ENCODE measurements at places on chromosomes 2 and 18. TPM values are rescaled to one million over a fixed set of nuclear protein-coding genes. Genes with fewer than 3 reads are reported as not detected.

Gene ONECUT2
- total RNA-seq: not detected

Gene SIX3
- total RNA-seq: 0.15 TPM

Gene NEU2
- total RNA-seq: not detected

- no peak overlapping the region for H3K27ac ChIP-seq
- no peaks in the 10 kb centered on the region for H3K27me3 ChIP-seq
- H3K36me3 ChIP-seq: no peaks in the 10 kb centered on the region
- no peak overlapping the region for H3K4me3 ChIP-seq
- no peak for DNase-seq
Observed at GRCh38 chr2:9832586-9832985, 10.7 kb upstream of the TAF1B start.

GRCh38 chr2:21256006-21256405, 132.2 kb downstream of the TDRD15 start:
- no peak for DNase-seq
- no peaks in the 10 kb centered on the region for H3K36me3 ChIP-seq
- H3K4me1 ChIP-seq: no peaks in the 10 kb centered on the region
- no peak overlapping the region for H3K4me3 ChIP-seq
- no peak overlapping the region for H3K27ac ChIP-seq
- H3K27me3 ChIP-seq: no peaks in the 10 kb centered on the region

Gene CD8A
- total RNA-seq: 162 TPM

DNA sequence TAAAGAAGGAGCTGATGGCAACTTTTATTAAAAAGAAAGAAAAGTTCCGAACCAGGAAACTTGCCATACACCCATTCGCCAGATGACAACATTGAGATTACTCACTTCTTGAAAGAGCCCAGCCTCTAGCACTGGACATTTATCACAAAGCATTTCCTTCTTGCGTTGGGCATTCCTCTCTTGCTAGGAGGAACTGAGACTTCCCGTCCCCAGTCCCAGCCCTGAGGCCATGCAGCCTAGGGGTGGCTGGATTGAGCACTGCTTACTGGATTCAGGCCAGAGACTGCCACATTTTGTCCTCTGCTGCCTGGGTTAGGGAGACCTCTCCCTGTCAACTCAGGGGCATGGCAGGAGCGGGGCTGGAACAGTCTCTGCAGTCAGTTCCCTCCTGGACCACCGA, 80.1 kb downstream of the SDC1 start:
- H3K27ac ChIP-seq: no peak overlapping the region
- no peak for DNase-seq
- H3K36me3 ChIP-seq: no peaks in the 10 kb centered on the region
- no peaks in the 10 kb centered on the region for H3K4me1 ChIP-seq
- H3K4me3 ChIP-seq: no peak overlapping the region
- H3K27me3 ChIP-seq: peaks cover 2% of the 10 kb centered on the region

Gene REG1B
- not detected for total RNA-seq

- no peak overlapping the region for H3K4me3 ChIP-seq
- H3K27me3 ChIP-seq: no peaks in the 10 kb centered on the region
- no peak for DNase-seq
- no peak overlapping the region for H3K27ac ChIP-seq
- no peaks in the 10 kb centered on the region for H3K36me3 ChIP-seq
- H3K4me1 ChIP-seq: no peaks in the 10 kb centered on the region
Observed at GRCh38 chr2:213316001-213316735, 31.9 kb downstream of the SPAG16 start.

Gene RND3
- total RNA-seq: not detected

Gene ANO7
- 1.1 TPM for total RNA-seq

Gene EIF2AK3
- total RNA-seq: 33.4 TPM

- no peaks in the 10 kb centered on the region for H3K4me1 ChIP-seq
- no peaks in the 10 kb centered on the region for H3K27me3 ChIP-seq
- H3K27ac ChIP-seq: no peak overlapping the region
- DNase-seq: no peak
- H3K4me3 ChIP-seq: no peak overlapping the region
Observed at GRCh38 chr18:42064109-42064508, 109.1 kb downstream of the PIK3C3 start.

GRCh38 chr2:137846993-137847392, 117.3 kb upstream of the HNMT start:
- DNase-seq: no peak
- H3K36me3 ChIP-seq: no peaks in the 10 kb centered on the region
- H3K4me1 ChIP-seq: no peaks in the 10 kb centered on the region
- no peak overlapping the region for H3K27ac ChIP-seq
- H3K27me3 ChIP-seq: no peaks in the 10 kb centered on the region

DNA sequence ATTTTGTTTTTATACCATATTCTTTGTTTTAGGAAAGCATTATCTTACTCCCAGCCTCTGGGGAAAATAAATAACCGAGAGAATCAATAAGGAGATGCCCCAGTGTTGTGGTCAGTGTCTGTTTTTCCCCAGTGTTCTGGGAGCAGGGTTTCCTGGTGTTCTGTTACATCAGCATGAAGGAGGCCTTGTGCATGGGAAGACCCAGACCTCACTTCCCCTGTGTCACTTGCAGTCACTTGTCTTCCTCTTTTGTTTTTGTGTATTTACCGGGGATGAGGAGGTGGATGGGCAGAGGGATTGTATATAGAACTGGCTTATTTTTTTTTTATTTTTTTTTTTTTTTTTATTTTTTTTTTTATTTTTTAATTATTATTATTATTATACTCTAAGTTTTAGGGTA, 45.0 kb upstream of the MGAT5 start:
- H3K4me3 ChIP-seq: no peak overlapping the region
- peaks cover 12% of the 10 kb centered on the region for H3K4me1 ChIP-seq
- H3K36me3 ChIP-seq: no peaks in the 10 kb centered on the region
- H3K27ac ChIP-seq: no peak overlapping the region
- H3K27me3 ChIP-seq: no peaks in the 10 kb centered on the region

DNA sequence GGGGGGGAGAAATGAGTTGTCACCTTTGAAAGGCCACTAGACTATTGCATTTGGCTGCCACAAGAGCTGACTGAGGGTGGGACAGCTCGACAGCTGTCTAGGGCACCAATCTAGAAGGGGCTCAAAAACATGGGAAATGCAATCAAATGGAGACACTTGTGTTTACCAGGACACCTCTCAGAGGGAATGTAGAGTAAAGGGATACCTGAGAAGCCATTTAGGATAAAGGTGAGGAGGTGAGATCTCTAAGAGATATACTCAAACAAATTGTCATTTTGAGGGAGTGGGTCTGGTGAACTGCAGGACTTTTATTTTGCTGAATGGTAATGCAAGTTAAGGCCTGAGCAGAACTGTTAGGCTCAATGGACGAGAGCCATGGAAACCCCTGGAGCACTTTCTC, 159.8 kb downstream of the DDX1 start:
- H3K27me3 ChIP-seq: no peaks in the 10 kb centered on the region
- no peak overlapping the region for H3K27ac ChIP-seq
- no peaks in the 10 kb centered on the region for H3K36me3 ChIP-seq
- DNase-seq: no peak
- no peaks in the 10 kb centered on the region for H3K4me1 ChIP-seq

DNA sequence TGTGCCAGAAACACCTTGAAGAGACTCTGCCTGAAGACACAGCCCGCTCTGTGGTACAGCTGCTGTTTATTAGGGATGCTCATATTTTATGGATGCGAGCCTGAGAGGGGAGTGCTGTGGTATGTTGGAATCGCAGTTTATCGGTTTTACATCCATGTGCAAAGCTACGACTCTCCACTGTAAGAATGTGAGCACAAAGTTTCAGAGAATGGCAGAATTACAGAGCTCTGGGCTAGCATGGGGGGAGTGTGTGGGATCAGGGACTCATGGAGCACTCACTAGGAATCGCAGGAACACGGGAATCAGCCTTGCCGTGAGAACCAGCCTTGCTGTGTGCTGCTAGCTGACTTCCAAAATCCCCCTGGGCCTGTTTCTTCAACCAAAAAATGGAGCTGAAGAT, 199.9 kb downstream of the RNF144A start:
- no peaks in the 10 kb centered on the region for H3K36me3 ChIP-seq
- H3K4me1 ChIP-seq: no peaks in the 10 kb centered on the region
- H3K27ac ChIP-seq: no peak overlapping the region
- no peaks in the 10 kb centered on the region for H3K27me3 ChIP-seq
- H3K4me3 ChIP-seq: no peak overlapping the region

DNA sequence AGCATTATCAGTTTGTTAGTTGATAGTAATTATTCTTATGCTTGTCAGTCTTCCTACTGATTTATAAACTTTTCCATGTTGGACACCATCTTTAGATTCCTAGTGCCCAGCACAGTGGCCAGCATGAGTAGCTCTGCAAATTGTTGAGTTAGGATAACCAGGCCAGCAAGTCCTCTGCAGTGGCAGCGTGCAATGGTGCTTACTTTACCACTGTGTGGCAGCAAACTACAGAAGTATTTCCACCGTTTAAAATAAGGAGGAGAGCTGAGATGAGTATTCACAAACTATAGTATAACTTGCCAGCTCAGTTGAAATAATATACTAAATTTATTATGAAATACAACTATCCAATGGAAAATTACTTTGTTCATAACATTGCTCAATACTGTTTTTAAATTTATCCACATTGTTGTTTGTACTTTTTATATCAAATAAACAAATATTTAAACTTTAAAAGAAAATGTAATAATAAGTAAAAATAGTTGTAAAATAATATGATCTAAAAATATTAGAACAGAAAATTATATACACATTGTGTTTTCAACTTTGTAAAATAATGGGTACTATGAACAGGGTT, 9.3 kb upstream of the THADA start:
- no peak overlapping the region for H3K27ac ChIP-seq
- H3K27me3 ChIP-seq: no peaks in the 10 kb centered on the region
- peak; percentile 52 for DNase-seq
- H3K36me3 ChIP-seq: no peaks in the 10 kb centered on the region

Gene MARS2
- total RNA-seq: 11.8 TPM

DNA sequence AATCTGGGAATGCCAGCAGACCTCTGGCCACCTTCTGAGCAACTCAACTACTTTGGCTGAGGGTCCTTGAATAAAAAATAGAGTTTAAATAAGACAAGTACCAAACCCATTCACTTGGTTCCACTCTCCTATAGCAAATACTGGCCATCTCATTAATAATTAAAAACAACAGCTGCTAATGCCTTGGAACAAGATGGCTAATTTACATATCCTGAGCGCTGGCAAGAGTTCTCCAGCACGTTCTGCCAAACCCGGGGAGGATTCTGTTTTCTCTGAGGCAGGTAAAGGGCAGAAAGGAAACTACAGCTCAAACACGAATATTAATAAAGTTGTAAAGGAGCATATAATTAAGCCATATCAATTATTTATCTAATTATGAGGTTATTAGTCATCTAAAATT, 1123.7 kb downstream of the TDRD15 start:
- DNase-seq: no peak
- no peaks in the 10 kb centered on the region for H3K4me1 ChIP-seq
- no peaks in the 10 kb centered on the region for H3K27me3 ChIP-seq
- no peak overlapping the region for H3K4me3 ChIP-seq
- no peak overlapping the region for H3K27ac ChIP-seq
- no peaks in the 10 kb centered on the region for H3K36me3 ChIP-seq

Gene VWA3B
- total RNA-seq: not detected

Gene STARD6
- total RNA-seq: not detected

DNA sequence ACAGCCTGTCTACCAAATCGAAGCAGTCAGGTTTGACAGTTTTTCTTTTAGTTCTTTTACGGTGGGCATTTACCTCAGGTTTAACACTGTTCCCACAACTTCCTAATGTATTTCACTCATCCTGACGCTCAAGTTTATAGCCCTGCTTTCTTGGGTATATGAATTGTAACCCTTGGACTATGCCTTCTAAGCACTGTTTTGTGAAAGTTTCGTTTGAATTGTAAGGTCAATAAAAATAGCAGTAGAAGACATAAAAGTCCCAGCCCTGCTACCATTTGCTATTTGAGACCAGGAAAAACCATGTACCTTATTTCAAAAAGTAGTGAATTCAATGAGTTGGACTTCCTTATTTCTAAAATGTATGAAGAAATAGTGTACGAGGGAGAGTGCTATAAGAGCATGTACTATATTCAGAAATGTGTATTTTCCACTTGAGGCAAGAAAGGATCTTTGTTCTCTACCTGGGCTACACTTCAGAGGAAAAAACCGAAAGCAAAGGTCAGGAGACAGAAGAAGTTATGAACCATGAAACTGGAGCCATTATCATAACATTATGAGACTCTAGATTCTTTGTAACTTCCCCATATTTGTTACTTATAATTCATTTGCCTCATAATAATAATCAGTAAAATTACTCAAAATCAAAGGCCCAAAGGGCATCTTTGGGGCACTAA, 1.9 kb upstream of the ZC3H15 start:
- H3K4me3 ChIP-seq: no peak overlapping the region
- H3K27me3 ChIP-seq: no peaks in the 10 kb centered on the region
- no peaks in the 10 kb centered on the region for H3K36me3 ChIP-seq
- DNase-seq: no peak

Gene CTAGE1
- total RNA-seq: not detected

DNA sequence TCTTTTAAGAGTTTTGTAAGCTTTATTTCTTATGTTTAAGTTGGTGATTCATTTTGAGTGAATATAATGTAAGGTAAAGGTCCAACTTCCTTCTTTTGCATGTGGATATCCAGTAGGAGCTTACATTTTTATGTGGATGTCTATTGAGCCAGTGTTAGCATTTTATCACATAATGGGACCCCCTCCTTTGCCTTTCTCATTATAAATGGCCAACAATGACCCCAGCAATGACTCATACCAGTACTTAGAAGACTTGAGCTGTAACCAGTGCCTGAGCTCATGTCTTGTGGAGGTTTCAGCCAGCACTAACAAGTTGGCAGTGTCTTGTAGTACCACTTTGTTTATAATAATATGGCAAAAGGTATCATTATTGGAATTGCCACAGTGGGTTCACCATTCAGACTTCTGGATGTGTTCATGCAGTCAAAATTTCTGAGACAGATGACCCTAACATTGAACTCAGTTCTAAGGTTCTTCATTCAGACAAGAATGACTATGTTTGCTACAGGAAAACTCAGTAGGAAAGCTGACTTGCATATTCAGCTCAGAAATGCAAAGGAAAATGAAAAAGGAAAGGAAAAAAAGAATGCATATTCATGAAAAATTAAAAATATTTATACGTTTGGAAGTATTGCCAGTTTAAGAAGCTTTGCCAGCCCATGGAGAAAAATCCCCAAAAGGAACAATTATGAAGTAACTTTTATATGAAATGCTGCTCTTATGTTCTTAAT, 41.0 kb downstream of the CDKL4 start:
- H3K27ac ChIP-seq: no peak overlapping the region
- DNase-seq: no peak
- no peaks in the 10 kb centered on the region for H3K27me3 ChIP-seq
- no peaks in the 10 kb centered on the region for H3K36me3 ChIP-seq

Gene LCT
- total RNA-seq: not detected

Gene AKAIN1
- total RNA-seq: not detected
